ENCODE measurements at places on chromosomes 11 and 22. TPM values are rescaled to one million over a fixed set of nuclear protein-coding genes. Genes with fewer than 3 reads are reported as not detected.

GRCh38 chr22:49505337-49506009 lies 322.2 kb downstream of the BRD1 start:
- DNase-seq = no peak

The NNMT gene
- polyA plus RNA-seq = 61.5 TPM

The TBC1D10A gene
- polyA plus RNA-seq = 6.2 TPM

DNA sequence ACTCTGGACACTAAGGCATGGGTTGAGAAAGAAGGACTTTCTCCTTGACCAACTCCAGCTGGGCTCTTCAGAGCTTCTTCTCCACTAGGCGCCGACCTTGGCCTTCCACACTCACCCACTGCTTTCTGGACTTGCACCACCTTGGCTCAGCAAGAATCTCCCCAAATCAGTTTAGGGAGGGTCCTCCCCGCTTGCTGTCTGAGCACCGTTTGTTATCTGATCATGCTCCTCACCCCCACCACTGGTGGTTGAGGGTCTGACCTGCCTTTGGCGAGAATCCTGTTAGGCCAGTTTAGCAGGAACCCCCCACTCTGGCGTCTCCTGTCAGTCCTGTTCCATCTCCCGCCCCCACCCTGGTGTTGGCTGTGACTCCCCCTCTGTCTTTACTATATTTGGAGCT lies 10.4 kb downstream of the APOL2 start:
- no peak for DNase-seq

DNA sequence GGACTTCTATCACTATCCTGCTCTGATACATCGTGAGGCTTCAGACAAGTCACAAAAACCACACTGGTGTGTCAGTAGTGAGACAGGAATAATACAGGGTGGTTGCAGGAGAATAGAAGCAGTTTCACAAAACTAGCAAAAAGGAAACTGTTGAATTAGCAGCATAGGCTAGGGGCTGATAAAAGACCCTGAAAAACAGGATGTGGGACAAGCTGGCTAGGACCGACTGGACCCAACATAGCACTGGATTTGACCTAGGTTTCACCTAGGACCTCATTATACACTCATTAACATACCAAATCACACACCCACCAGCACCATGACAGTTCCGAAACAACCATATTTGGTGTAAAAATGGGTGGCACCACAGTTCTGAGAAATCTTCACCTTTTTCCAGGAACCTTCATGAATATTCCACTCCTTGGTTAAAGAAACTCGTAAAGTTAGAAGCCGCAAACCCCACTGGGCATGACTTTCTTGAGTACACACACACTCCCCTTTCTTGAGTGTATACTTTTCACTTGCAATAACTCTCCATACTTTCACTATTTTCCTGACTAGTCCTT lies 76.2 kb downstream of the SLC1A2 start:
- no peak for DNase-seq

All from muscle of arm (tissue), 14 donors.